ENCODE measurements at places on chromosomes 5 and 9. TPM values are rescaled to one million over a fixed set of nuclear protein-coding genes. Genes with fewer than 3 reads are reported as not detected.

- no peak for DNase-seq
These were observed 18.6 kb downstream of the SLC36A2 start for GRCh38 chr5:151328734-151329133.

GRCh38 chr9:112753725-112754124 is 3.2 kb downstream of the SNX30 start:
- peak; percentile 32 for DNase-seq

DNA sequence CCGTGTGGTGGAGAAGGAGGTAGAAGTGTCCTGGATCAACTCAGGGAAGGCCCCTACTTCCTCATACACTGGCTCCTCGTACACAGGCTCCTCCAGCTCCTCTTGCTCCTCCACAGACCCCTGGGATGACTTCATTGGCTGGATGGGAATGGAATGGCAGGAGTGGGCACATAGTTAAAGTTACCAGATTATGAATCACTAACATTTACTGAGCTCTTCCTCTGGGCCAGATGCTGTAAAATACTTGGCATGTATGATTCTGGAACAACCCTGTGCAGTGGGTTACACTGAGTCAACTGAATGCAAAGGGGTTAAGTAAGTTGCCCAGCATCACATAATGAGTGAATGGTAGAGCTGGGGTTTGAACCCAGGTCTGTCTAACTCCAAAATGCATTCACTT is 3.1 kb upstream of the FCHSD1 start:
- DNase-seq = no peak

DNA sequence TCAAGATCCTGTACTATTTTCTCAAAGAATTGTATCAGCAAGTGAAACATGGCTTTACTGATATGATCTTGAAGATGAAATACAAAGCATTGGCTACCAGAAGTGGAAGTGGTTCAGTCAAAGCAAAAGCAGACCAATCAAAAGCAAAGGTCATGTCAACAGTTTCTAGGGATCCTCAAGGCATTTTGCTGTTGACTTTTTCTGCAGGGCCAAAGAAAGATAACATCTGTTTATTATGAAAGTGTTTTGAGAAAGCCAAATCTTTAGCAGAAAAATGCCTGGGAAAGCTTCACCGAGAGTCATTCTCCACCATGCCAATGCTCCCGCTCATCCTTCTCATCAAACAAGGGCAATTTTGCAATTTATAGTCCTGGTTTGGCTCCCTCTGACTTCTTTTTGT is 90.3 kb upstream of the ACO1 start:
- no peak for DNase-seq

DNA sequence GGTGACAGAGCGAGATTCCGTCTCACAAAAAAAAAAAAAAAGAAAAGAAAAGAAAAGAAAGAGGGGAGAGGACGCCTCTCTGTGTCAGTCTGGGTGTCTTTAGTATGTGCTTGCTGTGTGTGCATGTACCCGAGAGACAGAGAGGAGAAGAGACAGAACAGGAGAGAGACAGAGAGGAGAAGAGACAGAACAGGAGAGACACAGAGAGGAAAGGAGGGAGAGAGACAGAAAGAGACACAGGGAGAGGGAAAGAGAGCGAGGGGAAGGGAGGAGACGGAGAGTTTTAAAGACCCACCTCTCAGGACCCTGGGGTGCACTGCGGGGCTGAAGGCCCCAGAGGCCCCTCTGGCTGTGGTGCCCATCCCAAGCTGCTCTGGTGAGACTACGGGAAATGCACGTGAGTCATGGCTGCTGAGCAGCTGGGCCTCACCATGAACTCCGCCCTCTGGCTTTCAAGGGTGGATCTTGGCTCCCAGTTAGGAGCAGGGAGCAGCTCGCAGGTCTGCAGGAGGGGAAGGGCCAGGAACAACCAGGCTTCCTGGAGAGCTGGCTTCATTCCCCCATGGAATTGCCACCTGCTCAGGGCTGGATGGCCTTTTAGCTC is 7.9 kb downstream of the SLC6A3 start:
- no peak for DNase-seq

DNA sequence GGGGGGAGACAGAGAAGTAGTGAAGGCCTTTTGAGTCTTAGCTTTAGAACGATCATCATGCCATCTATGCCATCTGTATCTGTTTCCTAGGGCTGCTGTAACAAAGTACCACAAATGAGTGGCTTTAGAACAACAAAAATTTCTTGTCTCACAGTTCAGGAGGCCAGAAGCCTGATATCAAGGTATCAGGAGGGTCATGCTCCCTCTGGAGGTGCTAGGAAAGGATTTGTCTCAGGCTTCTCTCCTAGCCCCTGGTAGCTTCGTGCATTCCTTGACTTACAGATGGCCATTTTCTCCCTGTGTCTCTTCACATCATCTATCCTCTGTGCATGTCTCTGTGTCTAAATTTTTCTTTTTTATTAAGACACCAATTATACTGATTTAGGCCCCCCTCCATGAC is 5.2 kb downstream of the CARD6 start:
- DNase-seq = no peak

- DNase-seq = no peak
These were observed 59.9 kb downstream of the GABRA6 start for GRCh38 chr5:161745392-161745791.

NR5A1 gene
- not detected for total RNA-seq

DNA sequence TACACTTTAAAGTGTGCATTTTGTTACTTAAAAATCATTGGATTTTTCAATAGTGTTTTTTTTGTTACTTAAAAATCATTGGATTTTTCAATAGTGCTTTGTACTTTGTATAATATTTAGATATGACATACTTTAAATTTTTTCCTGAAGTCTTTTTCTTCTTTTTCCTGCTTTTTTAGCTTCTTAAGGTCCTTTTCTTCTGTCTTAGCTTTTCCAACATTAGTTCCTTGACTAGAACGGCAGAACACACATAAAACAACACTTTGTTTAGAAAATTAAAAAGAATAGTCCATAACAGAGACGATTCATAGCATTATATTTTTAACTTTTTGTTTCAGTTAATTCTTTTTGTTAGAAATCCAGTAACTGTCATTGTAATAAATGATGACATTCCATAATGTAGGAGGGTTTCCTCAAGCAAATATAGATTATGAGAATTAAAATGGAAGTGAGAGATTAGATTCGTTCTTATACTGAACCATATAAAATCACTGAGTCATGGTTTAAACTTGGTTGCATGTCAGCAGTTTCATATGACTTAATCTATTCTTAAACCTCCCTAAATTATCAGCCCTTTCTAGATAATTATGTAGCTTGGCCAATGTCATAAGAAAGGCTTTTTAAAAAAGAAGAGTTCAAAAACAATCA is 45.3 kb upstream of the RICTOR start:
- DNase-seq = no peak

ANKRD34B gene
- 0.29 TPM for total RNA-seq

DNA sequence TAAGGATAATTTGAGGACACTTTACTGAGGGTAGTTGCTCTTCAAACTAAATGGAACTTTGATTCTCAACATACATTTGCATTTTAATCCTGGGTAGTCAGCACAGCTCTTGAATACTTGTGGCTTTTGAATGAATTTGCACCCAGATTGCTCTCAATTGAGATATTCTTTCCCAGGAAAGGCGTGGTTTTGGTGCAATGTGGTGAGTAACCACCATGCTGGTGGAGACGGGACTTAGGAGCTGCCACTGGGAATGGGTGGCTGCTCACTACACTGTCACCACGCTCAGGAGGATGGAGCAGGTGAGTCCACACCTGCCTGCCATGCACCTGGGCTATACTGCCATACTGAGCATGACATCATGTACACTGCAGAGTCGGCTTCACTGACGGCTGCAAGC is 99.2 kb downstream of the IRX1 start:
- DNase-seq = no peak

- no peak for DNase-seq
These were observed 6.5 kb downstream of the SPAAR start for GRCh38 chr9:35915681-35916294.

PLAC8L1 gene
- total RNA-seq = 3.8 TPM

DNA sequence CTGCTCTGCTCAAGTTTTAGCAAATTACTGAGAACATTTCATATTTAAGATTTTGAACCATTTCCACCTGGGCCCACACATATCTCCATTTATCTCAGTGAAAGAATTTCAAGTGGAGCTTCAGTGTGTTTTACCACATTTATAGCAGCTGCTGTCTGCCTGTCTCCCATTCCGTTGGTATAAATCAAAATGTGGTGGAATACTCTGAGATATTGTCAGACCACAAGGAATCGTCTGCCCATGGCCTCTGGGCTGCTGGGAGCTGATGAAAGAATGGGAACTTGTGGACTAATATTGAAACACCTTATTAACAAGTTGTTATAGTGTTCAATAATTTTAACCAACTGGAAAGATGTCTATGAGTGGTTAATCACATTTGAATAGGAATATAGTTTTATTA is 33.3 kb downstream of the MAST4 start:
- DNase-seq = no peak

LCN9 gene
- total RNA-seq = not detected

DNA sequence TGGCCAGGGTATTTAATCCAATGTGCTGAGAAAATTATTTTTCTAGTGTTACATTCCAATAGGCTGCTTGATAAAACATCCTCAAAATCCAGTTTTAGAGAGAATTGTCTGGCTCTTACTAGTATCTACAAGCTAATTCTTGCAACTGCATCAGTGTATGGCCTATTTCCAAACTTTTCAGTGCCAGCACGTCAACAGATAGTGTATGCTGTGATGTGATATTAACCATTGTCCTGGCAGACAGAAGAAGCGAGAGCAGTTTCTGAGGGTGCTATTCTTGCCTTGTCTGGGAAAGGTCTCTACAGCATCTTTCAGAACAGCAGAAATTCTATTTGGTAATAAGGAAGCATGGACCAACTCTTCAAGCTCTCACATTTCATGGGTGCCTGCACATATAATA is 174.2 kb upstream of the CDH12 start:
- DNase-seq = no peak

SLC23A1 gene
- total RNA-seq = 2.8 TPM

DNA sequence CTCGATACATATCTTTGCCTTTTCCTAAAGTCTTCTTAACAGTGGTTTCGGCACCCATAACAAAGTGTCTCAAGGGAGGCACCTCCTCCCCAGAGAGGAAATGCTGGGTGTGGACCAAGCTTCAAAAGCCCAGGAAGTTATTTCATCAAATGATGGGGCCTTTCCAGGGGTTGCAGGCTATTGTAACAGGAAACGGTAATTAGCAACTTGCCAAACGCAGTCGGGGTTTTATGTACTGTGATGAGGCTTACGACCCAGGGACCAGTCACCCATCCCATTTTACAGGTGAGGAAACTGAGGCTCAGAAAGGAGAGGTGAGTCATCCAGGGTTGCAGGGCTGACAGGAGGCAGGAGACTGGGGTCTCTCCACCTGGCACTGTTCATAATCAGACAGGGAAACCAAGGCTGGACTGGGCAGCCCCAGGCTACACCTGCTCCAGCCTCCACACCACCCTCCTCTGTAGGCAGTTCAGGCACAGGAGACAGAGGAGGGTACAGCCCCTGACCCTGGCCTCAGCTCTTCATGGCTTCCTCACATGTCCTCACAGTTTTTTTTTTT is 30.0 kb upstream of the SUSD3 start:
- DNase-seq = no peak

Measured in Calu3 (cell line).